ENCODE measurements at places on chromosomes 16 and 17.
A peak's percentile ranks its signal among the peaks of the same experiment; 100 is the strongest.

- no peak for DNase-seq
These were observed 324.6 kb upstream of the CDH11 start for GRCh38 chr16:65446427-65446826.

DNA sequence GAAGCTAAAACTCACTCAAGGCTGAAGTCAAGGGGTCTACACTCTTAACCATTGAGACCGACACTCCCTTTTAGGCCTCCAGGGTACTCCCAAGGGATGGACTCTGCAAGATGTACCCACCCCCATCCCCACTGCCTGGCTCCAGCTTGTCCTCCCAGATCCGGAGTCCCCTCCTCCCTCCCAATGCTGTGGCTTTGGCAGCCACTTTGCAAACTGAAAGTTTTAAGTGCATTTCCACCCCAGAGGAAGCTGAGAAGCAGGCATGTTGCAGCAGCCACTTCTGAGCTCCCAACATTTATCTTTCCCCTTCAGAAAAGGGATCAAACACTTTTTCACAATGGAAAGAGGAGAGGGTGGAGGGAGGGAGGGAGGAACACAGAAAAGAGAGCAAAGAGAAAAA lies 115.2 kb downstream of the COPRS start:
- DNase-seq: no peak

DNA sequence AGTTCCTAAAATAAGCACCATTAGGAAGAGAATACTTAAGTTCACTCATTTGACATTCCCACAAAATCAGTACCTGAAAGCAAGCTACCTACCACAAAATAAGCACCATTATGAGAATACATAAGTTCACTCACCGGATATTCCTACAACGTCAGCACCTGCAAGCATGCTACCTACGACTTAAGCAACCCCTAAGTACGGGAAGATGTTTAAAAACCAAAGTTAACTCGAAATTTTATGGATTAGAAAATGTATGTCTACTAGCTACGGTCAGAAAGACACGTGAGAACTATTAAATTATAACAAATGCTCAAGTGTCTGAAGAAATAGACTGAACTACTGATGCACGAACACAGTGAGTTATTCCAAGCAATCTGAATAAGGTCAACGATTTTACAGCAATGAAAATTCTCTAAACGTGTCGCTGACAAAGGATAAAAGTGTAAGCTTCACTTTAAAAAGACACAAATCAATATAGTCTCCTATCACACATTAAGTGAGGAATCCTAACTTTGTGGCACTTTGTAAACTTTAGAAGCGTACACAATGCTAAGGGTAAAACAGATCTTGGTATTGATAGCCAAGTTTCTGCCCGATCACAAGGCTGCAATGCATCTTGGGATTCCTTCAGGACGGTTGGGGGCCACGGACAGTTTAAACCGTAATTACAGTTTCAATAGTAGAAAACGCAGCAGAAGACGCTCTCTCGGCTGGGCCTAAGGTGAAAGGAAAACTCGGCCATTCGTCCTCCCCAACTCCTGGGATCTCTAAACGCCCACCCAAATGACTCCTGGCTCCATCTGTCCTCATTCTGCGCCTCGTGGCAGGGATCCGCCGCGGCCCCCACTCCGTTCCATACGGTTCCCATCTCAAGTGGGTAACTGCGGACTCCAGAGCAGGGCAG lies 1.3 kb downstream of the GSPT1 start:
- DNase-seq: no peak

DNA sequence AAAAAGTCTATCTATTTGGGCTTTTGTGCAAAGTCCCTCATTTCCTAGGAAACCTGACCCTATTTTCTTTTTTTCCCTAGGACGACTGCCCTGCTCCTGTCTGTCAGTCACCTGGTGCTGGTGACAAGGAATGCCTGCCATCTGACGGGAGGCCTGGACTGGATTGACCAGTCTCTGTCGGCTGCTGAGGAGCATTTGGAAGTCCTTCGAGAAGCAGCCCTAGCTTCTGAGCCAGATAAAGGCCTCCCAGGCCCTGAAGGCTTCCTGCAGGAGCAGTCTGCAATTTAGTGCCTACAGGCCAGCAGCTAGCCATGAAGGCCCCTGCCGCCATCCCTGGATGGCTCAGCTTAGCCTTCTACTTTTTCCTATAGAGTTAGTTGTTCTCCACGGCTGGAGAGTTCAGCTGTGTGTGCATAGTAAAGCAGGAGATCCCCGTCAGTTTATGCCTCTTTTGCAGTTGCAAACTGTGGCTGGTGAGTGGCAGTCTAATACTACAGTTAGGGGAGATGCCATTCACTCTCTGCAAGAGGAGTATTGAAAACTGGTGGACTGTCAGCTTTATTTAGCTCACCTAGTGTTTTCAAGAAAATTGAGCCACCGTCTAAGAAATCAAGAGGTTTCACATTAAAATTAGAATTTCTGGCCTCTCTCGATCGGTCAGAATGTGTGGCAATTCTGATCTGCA lies 12.9 kb downstream of the TMEM98 start:
- DNase-seq: no peak

GRCh38 chr17:45098869-45099616 lies 33.3 kb downstream of the PLCD3 start:
- DNase-seq: peak; percentile 95

DNA sequence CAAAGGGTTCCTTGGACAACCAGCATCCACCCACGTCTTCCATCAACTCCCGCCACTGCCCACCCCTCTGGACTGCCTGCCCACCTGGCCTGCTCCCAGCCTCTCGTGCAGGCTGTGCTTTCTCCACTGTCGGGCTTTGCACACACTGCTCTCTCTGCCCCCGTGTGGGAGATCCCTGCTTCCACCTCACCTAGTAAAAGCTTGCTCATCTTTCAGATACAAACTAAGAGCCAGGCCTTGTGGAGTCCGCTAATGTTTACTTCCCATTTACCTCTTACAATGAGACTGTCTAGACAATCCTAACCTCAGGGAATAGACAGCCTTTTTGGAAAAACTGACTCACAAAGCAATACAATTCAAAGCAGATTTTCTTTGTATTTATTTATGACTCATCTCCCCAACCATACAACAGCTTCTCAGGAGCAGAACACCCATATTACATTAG lies 67.6 kb downstream of the USP31 start:
- no peak for DNase-seq

GRCh38 chr16:9134739-9135138 lies 43.3 kb downstream of the HAPSTR1 start:
- peak; percentile 85 for DNase-seq

GRCh38 chr17:880443-881269 lies 98.5 kb downstream of the MRM3 start:
- no peak for DNase-seq

DNA sequence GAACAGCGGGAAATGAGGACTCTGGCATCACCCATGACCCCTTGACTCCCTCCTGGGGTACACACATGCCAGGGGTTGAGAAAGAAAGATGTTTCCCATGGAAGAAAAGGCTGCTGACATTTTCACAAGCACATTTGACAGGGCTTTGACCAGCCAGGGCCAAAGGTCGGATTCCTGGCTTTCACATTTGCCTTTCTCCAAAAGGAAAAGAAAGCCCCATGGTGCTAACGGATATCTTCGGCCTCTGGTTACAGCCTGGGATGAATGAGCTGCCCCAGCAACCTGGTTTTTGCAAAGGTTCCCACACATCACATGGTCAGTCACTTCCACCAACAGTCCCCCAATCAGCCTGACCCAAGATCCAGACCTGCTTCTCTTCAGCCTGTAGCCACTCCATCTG lies 478.2 kb upstream of the CDH11 start:
- DNase-seq: no peak

GRCh38 chr17:52106638-52107261 lies 51.8 kb downstream of the CA10 start:
- DNase-seq: peak; percentile 71

DNA sequence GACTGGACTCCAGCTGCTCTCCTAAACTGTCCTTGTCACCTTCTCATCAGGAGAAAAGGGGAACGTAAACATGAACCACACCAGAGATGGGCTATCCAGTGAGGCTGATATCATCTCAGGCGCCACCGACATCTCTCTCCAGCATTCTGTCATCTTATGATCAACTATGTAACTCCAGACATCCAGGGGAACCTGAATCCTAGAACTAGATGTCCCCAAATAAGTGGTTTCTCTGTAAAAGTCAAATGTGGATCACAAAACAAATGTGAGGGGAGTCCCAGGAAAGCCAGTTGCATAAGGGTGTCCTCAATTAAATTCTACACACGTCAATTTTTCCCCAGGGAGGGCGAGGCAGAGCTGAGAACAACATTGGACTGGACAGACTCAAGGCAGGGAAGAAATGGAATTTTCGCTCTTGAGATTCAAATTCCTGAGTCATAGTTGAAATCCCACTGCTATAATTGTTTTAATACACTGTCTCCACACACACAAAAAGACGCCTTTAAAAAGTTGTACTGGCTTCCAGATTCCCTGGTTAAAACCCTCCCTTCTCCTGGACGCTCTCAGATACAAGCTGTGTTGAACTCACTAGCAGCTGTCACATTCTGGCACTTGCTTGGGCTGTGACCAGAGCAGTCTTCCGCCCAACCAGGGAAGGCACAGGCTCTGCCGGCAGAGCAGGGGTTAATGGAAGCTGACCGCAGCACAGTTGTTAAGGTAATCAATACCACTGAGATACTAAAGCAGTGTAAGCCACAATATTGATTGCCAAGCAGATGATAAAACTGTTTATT lies 62.6 kb downstream of the ZFHX3 start:
- DNase-seq: no peak
